NCI-H2081 treated with DMSO at 0.1 percent for 48 hours (cell line): ENCODE measurements at places on chromosomes 1 and 21.

DNA sequence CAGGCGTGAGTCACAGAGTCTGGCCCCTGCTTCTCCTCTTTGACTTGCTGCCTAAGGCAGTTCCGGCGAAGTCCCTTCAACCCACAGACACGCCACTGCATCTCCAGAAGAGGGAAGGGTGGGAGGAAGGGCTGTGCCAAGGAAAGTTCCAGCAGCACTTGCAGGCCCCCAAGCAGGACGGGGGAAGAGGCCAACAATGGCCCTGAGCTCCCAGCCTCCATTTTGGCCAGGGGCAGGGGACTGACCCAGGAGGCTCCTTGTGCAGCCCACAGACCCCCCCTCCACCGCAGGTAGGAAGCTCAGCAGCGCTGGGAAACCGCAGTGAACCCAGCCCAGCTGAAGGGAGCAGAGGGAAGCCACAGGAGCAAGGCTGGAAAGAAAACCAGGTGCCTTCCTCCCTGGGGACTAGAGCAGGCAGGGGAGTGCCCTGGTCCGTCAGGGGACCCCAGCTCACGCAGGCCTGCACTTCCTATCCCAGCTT, 35.4 kb downstream of the ACOT7 start:
- no peak for DNase-seq

GRCh38 chr1:172339842-172340241, 80.6 kb upstream of the C1orf105 start:
- DNase-seq, result no peak

GRCh38 chr1:41891199-41891896, 27.4 kb downstream of the HIVEP3 start:
- DNase-seq, result no peak

GRCh38 chr1:60225486-60225885, 151.9 kb upstream of the C1orf87 start:
- DNase-seq, result no peak

DNA sequence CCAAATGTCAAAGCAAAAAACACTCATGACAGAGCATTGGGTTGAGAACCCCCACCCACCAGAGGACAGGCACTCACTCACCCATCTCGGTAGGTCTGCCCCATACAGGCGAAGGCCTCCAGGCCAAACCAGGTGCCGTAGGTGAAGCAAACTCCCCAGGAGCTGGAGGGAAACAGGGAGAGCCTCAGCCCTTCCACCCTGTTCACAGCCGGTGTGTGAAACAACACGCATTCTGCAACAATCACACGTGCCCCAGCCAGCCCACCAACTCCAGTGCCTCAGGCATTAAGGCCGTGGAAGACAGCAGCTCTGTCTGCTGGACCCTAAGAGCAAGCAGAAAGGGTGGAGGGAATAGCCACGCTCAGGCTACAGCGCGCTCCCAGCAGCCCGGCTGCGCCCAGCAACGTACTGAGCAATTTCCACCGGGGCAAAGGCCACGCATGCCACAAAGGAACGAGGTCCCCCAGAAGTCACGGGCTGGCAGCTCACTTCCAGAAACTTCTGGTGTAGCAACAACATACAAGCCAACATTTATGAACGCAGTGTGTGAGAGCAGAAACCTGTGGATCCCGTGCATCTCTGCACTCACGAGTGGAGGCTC, 11.4 kb upstream of the SPATC1L start:
- DNase-seq, result no peak

GRCh38 chr1:7856345-7856744, 3.5 kb upstream of the UTS2 start:
- no peak for DNase-seq

GRCh38 chr1:232648316-232648715, 18.4 kb upstream of the SIPA1L2 start:
- no peak for DNase-seq

- DNase-seq, result no peak
Measured at GRCh38 chr1:185368913-185369491, 52.0 kb upstream of the IVNS1ABP start.

- no peak for DNase-seq
Measured at GRCh38 chr1:77313491-77313890, 31.7 kb downstream of the AK5 start.

- DNase-seq, result no peak
Measured at GRCh38 chr1:66575739-66576138, 41.8 kb downstream of the SGIP1 start.

DNA sequence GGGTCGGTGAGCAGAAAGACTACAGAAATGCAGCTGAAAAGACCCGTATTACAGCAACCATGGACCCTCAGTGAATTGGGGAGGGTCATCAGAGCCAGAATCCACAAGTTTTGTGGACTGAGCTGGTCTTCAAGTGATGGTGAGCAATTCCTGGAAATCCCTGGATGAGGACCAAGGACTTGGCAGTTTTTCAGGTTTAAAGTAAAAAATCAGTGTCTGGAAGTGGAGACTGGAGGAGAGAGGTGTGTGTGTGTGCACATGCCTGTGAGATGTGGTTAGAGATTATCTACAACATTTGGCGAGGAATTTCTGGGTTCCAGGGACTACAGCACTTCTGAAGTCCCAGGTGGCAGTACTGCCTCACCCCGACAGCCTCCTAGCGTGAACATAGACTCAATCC, 56.4 kb downstream of the KIRREL1 start:
- no peak for DNase-seq

GRCh38 chr1:152514715-152515433, 592 bp downstream of the CRCT1 start:
- DNase-seq, result no peak

- no peak for DNase-seq
Measured at GRCh38 chr1:168280296-168280927, at the start of gene TBX19. TBX19 (plus strand) TSS chr1:168280877; CDS start chr1:168281091, 214 bp downstream.

GRCh38 chr1:28591708-28592320, at the start of gene RAB42:
RAB42 (plus strand) TSS chr1:28592265; CDS start chr1:28592512, 247 bp downstream.
- DNase-seq, result no peak

GRCh38 chr1:17735793-17736192, 19.3 kb upstream of the ACTL8 start:
- no peak for DNase-seq

- no peak for DNase-seq
Measured at GRCh38 chr1:108503062-108503733, 53.1 kb downstream of the NBPF6 start.

- no peak for DNase-seq
Measured at GRCh38 chr1:178470411-178470960, 26.3 kb downstream of the CLEC20A start.

- DNase-seq, result peak; percentile 59
Measured at GRCh38 chr1:201530741-201531531, 8.0 kb upstream of the NAV1 start.

GRCh38 chr1:36606641-36607262, 124.0 kb upstream of the CSF3R start:
- no peak for DNase-seq

- DNase-seq, result no peak
Measured at GRCh38 chr21:34890724-34891612, 158.1 kb downstream of the RUNX1 start.

DNA sequence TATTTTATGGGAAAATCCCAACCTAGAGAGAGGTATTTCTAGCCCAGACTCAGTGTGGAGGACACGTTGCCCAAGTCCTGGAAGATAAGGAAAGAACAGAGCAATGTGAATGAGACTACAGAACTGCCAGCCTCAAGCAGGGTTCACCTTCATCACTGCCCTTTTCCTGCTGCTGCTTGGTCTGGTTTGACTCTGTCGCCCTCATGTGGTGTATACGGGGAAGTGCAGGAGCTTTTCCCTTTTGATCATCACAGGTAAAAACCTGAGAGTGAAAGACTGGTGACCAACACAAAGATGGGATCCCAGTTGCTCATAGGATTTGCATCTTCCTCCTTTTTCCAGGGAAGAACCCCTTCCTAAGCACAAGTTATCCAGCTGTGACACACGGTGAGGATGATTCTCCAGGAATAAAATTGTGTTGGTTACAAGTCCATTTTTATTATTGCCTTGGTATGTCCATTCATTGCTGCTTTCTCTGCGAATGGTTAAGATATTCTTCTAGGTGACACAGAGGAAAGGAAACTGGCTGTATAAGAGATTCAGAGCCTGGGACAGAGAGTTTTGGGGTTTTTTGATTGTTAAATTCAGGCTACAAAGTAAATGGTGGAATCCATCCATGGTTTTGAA, 89.5 kb upstream of the CD53 start:
- no peak for DNase-seq

- no peak for DNase-seq
Measured at GRCh38 chr1:40363721-40364120, 9.8 kb upstream of the SMAP2 start.

GRCh38 chr21:14874379-14874778, 190.4 kb downstream of the NRIP1 start:
- DNase-seq, result no peak

DNA sequence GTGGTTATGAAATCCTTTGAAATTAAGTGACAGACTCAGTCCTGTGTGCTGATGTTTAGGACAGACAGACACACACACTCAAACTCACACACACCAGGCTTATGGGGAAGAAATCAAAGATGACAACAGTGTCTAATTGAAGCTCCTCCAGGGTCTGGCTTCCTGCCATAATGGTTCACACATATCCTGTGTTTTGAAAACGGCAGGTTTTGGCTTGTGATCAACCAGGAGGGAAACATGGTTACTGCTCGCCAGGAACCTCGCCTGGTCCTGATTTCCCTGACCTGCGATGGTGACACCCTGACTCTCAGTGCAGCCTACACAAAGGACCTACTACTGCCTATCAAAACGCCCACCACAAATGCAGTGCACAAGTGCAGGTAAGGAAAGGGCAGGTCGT, 4.6 kb downstream of the MTARC1 start:
- peak; percentile 71 for DNase-seq

- DNase-seq, result no peak
Measured at GRCh38 chr1:183937611-183938010, 99.9 kb downstream of the COLGALT2 start.

DNA sequence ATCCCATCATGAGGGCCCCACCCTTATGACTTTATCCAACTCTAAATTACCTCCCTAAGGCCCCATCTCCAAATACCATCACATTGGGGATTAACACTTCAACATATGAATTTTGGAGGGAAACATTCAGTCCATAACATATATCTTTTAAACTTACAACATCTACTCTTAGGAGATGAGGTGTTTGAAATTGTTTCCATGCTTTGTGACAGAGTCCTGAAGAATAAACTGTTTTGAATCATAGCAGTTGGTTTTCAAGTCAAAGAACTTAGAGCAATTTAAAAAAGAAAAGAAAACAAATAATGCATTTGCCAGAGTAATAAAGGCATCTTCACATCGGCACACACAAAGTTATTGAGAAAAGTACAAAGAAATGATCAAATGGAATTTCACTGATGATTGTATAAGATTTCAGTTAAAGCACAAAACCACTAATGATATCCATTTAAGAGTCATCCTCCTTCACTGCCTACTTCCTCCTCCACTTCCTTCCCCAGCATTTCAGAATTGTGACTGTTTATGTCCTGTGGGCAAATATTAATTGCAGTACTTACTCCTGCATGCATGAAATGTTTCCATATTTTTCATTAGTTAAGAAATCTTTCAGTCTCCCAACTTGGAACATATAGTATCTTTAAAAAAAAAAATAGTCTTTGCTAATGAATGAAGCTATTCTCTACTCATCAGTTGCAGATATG, 202.0 kb downstream of the LRRC40 start:
- DNase-seq, result no peak

DNA sequence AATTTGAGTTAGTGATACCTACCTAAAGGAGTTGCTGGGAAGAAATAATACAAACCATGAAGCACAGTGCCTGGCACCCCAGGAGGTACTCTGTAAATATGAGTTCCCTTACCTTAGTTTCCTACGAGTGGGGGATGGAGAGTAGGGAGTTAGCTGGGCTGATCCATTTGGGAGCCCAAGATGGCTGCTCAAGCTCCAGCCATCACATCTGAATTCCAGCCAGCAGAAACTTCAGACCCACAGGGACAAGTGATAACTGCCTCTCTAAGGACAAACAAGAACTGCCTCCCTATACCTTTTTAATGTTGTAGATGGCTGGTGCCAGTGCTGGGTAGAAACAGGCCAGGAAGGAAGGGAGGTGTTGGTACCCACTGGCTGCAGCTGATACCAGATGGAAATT, 22.7 kb downstream of the HTR6 start:
- DNase-seq, result no peak

GRCh38 chr1:17587693-17588047, 48.2 kb downstream of the ARHGEF10L start:
- DNase-seq, result no peak

DNA sequence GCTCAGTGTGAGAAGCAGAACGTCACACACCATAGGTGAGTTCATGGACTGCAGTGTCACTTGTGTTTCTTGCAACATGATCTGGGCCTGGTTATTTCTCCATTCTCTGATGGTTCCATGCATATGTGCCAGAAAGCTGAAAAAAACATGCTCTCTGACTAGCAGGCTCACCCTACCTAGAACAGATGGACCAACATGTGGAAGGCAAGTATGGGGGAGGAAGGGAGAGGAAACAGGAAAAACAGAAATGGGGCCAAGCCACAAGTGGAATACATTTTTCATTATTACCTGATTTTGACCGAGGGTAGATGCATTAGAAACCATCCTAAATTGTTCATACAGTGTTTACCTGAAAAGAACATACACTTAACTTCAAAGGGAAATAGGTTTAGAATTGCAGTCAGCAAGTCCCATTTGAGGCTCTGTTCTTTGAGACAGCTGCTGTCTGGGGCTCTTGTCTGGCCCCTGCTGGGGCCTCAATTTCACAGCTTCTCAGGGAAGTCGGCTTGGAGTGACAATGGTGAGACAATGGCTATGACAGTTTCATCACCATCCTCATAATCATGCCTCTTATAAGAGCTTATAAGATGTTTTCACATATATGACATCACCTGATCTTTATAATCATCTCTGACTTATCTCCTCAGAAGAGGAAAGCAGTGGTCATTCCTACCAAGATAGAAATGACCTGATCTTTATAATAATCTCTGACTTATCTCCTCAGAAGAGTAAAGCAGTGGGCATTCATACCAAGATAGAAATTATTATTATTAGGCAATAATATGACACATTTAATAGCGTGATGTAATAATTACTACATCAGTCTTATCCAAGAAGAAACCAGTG, 327.3 kb downstream of the SIPA1L2 start:
- no peak for DNase-seq

GRCh38 chr1:113210248-113210647, 137.2 kb downstream of the LRIG2 start:
- no peak for DNase-seq

- no peak for DNase-seq
Measured at GRCh38 chr1:54479251-54479650, 68.8 kb upstream of the ACOT11 start.
